ENCODE measurements at places on chromosomes 16 and 17. TPM values are rescaled to one million over a fixed set of nuclear protein-coding genes. Genes with fewer than 3 reads are reported as not detected.

The GRAPL gene
- total RNA-seq = 41.5 TPM

The VMO1 gene
- 0.82 TPM for total RNA-seq

The ABCC3 gene
- not detected for total RNA-seq

The BBS2 gene
- total RNA-seq = 80.1 TPM

The BAHCC1 gene
- total RNA-seq = 0.33 TPM

The CDRT15L2 gene
- not detected for total RNA-seq

The MYL4 gene
- total RNA-seq = not detected

The KRT14 gene
- total RNA-seq = not detected

The CMTM2 gene
- 0.26 TPM for total RNA-seq

The IGSF6 gene
- 0.56 TPM for total RNA-seq

The KRT32 gene
- total RNA-seq = not detected

The ACSM5 gene
- total RNA-seq = 0.28 TPM

The CCDC40 gene
- 0.70 TPM for total RNA-seq

The NLRC3 gene
- total RNA-seq = 160 TPM

The SOCS1 gene
- 49.2 TPM for total RNA-seq

DNA sequence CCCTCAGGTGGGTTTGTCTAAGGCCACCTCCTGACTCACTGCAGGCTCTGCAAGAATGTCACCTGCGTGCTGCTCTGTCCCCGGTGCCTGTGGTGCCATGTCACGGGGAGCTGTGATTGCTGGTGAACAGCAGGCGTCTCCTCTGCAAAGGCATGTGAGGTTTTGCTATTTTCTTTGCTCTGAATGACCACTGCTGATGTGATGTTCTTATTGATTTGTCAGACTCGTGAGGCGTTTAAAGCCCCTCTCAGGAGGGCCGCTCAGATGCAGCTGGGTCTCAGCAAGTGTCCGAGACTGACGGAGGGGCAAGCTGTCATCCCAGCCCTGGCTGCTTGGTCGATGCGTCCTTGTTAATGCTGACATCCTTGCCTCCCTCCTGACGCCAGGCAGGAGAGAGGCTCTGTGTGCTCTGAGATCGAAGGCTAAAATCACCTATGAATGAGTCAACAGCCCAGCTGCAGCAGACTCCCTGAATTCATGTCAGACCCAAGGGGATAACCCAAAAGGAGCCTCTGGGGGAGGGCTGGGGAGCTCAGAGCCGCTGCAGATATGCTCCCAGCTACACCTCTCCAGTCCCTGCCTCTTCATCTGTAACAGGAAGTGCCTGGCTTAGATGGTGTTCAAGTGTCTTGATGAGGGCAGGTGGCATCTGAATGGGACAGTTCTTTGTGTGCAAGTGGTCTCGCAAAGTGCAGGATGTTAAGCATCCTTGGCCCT, 11.8 kb upstream of the PEMT start:
- H3K4me3 ChIP-seq = no peak overlapping the region
- no peaks in the 10 kb centered on the region for H3K36me3 ChIP-seq
- no peak overlapping the region for H3K27ac ChIP-seq
- no peaks in the 10 kb centered on the region for H3K4me1 ChIP-seq

GRCh38 chr17:57874058-57874419, 24.2 kb upstream of the MRPS23 start:
- no peaks in the 10 kb centered on the region for H3K27me3 ChIP-seq
- DNase-seq = no peak
- H3K4me3 ChIP-seq = peak overlapping the region; percentile 17
- H3K27ac ChIP-seq = no peak overlapping the region
- H3K36me3 ChIP-seq = no peaks in the 10 kb centered on the region
- peaks cover 4% of the 10 kb centered on the region for H3K4me1 ChIP-seq

GRCh38 chr16:21646721-21647561, 5.5 kb downstream of the IGSF6 start:
- peak overlapping the region; percentile 88 for H3K27ac ChIP-seq
- H3K4me3 ChIP-seq = peak overlapping the region; percentile 10
- H3K27me3 ChIP-seq = no peaks in the 10 kb centered on the region
- no peaks in the 10 kb centered on the region for H3K36me3 ChIP-seq
- peak; percentile 50 for DNase-seq

DNA sequence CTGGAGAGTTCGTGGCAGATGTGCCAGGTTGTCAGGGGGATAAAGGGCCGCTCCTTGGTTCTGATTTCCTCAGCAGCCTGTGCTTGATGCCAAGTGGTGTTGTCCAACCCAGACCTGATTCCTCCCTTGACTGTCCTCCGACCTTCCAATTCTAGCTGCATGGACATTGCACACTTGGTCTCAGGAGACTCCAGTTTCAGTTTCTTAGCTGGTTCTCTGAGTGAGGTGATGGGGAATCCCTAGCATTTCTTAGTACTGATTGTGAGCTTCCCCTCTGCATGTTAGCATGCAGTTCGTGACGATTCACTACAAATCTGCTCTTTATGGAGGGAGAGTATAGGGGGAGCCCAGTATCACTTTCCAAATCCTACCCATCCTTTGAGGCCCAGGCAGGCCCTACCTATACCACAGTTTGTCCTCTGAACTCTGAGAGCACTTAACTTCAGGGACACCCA, 12.4 kb upstream of the CCR7 start:
- peak overlapping the region; percentile 54 for H3K27ac ChIP-seq
- H3K36me3 ChIP-seq = no peaks in the 10 kb centered on the region
- DNase-seq = no peak
- H3K27me3 ChIP-seq = no peaks in the 10 kb centered on the region
- H3K4me1 ChIP-seq = peaks cover 39% of the 10 kb centered on the region
- no peak overlapping the region for H3K4me3 ChIP-seq

GRCh38 chr16:23562505-23562904, 5.0 kb downstream of the UBFD1 start:
- DNase-seq = no peak
- H3K4me1 ChIP-seq = peaks cover 6% of the 10 kb centered on the region
- H3K27me3 ChIP-seq = no peaks in the 10 kb centered on the region

- no peak overlapping the region for H3K27ac ChIP-seq
- no peak overlapping the region for H3K4me3 ChIP-seq
- no peaks in the 10 kb centered on the region for H3K27me3 ChIP-seq
- H3K36me3 ChIP-seq = no peaks in the 10 kb centered on the region
These were observed 144.7 kb upstream of the TBX2 start for GRCh38 chr17:61254904-61255303.

DNA sequence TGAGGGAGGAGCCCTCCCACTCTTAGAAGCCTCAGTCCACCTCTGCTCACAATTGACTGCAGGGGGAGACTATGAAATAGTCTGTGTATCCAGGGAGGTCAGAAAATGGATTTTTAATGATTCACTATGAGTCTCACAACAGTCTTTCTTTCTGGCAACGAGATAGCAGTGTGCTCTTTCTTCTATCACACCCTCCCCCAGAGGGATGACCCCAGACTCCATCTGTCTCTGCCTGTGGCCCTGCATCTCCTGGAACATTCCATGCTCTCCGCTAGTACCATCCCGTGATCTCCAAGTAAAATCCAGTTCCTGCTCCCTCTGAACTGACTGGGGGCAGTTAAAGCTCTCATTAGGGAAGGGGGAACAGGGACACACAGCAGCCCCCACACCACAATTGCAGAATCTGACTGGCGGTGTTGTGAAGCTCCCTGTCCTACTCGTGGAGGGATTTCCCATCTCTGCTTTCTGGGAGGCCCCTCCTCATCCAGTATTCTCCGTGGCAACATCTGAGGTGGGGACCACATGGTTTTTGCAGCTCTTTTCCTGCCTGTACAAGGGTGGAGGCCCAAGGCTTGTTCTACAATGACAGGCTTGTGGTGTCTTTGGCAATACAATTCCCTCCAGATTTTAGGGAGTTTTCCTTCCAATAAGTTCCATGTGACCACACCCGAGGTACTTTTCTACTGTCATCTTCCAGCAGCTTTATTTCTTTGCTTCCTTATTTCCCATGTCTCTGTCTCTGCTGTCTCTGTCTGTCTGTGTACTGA, 19.4 kb downstream of the NATD1 start:
- no peak overlapping the region for H3K4me3 ChIP-seq
- no peak for DNase-seq
- no peak overlapping the region for H3K27ac ChIP-seq
- no peaks in the 10 kb centered on the region for H3K36me3 ChIP-seq
- no peaks in the 10 kb centered on the region for H3K27me3 ChIP-seq
- H3K4me1 ChIP-seq = no peaks in the 10 kb centered on the region

DNA sequence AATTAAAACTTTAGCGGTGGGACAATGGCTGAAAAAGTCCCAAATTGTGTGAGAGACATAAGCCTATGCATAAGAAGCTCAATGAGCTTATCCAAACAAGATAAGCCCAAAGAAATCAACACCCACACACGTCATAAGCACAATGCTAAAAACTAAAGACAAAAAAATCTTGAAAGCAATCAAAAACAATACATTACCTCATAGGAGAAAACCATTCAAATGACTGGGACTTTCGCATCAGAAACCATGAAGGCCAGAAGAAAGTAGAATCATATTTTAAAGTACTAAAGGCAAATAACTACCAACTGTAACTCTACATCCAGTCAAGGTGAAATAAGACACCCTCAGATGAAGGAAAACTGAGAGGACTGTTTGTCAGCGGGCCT, 50.2 kb downstream of the ZCCHC14 start:
- H3K4me3 ChIP-seq = no peak overlapping the region
- H3K27ac ChIP-seq = no peak overlapping the region
- H3K27me3 ChIP-seq = no peaks in the 10 kb centered on the region
- H3K36me3 ChIP-seq = no peaks in the 10 kb centered on the region
- no peaks in the 10 kb centered on the region for H3K4me1 ChIP-seq

DNA sequence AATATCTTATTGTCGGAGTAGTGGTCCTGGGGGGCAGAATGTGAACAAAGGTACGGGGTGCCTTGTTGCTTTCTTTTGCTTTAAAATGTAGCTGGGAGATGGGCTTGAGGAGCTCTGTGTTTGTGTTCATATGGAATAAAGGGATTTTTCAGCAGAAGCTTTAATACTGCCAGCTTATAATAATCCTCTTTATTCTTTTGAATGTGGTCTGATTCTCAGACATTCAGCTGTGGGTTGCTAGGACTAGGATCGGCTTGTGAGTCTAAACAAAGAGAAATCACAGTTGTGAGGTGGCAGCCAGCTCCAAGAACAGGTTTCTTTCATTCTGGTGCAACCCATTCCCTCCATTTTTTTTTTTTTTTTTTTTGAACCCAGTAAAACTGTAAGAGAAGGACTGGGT, 7.2 kb downstream of the MRPL58 start:
- H3K36me3 ChIP-seq = peaks cover 5% of the 10 kb centered on the region
- no peaks in the 10 kb centered on the region for H3K27me3 ChIP-seq
- H3K4me3 ChIP-seq = no peak overlapping the region
- DNase-seq = no peak
- H3K27ac ChIP-seq = no peak overlapping the region

- no peak overlapping the region for H3K4me3 ChIP-seq
- H3K36me3 ChIP-seq = no peaks in the 10 kb centered on the region
- DNase-seq = no peak
These were observed 45.7 kb upstream of the SIAH1 start for GRCh38 chr16:48430890-48431289.

- no peak overlapping the region for H3K27ac ChIP-seq
- H3K36me3 ChIP-seq = peaks cover 5% of the 10 kb centered on the region
- no peak for DNase-seq
- no peak overlapping the region for H3K4me3 ChIP-seq
These were observed 6.9 kb downstream of the MRM1 start for GRCh38 chr17:36608280-36608679.

DNA sequence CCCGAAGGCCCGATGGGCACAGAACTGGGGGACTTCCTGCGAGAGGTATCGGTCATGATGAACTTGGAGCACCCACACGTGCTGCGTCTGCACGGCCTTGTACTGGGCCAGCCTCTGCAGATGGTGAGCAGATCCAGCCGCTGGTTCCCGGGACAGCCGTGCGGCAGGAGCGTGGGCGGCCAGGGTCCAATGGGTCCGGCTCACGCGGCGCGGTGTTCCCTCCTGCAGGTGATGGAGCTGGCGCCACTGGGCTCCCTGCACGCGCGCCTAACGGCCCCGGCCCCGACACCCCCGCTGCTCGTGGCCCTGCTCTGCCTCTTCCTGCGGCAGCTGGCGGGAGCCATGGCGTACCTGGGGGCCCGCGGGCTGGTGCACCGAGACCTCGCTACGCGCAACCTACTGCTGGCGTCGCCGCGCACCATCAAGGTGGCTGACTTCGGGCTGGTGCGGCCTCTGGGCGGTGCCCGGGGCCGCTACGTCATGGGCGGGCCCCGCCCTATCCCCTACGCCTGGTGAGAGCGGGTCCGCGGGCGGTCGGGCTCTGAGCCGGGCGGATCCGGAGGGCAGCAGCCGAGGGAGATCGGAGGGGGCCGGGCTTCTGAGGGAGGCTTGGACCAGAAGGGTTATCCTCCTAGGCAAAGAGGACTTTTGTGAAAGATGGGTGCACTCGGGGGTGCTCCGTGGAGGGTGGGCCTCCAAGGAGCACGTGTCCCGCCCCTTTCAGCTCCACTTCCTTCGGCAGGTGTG, 3.0 kb downstream of the TNK1 start:
- H3K27ac ChIP-seq = peak overlapping the region; percentile 69
- peaks cover 39% of the 10 kb centered on the region for H3K27me3 ChIP-seq
- H3K4me1 ChIP-seq = no peaks in the 10 kb centered on the region
- H3K36me3 ChIP-seq = peaks cover 5% of the 10 kb centered on the region
- DNase-seq = peak; percentile 72

GRCh38 chr17:13541032-13541480, 60.7 kb downstream of the HS3ST3A1 start:
- H3K27me3 ChIP-seq = no peaks in the 10 kb centered on the region
- no peak for DNase-seq
- H3K36me3 ChIP-seq = no peaks in the 10 kb centered on the region
- H3K4me3 ChIP-seq = no peak overlapping the region
- H3K4me1 ChIP-seq = no peaks in the 10 kb centered on the region
- no peak overlapping the region for H3K27ac ChIP-seq

GRCh38 chr16:84567286-84567962, 50.5 kb downstream of the COTL1 start:
- peaks cover 33% of the 10 kb centered on the region for H3K4me1 ChIP-seq
- H3K27me3 ChIP-seq = no peaks in the 10 kb centered on the region
- no peak overlapping the region for H3K27ac ChIP-seq
- H3K4me3 ChIP-seq = no peak overlapping the region

GRCh38 chr17:47884905-47885730, 10.9 kb upstream of the SP2 start:
- H3K36me3 ChIP-seq = no peaks in the 10 kb centered on the region
- no peak overlapping the region for H3K27ac ChIP-seq
- peak; percentile 14 for DNase-seq

GRCh38 chr17:81546906-81547613, 5.1 kb downstream of the FAAP100 start:
- peaks cover 42% of the 10 kb centered on the region for H3K36me3 ChIP-seq
- H3K27me3 ChIP-seq = no peaks in the 10 kb centered on the region
- H3K27ac ChIP-seq = no peak overlapping the region
- H3K4me1 ChIP-seq = peaks cover 19% of the 10 kb centered on the region

DNA sequence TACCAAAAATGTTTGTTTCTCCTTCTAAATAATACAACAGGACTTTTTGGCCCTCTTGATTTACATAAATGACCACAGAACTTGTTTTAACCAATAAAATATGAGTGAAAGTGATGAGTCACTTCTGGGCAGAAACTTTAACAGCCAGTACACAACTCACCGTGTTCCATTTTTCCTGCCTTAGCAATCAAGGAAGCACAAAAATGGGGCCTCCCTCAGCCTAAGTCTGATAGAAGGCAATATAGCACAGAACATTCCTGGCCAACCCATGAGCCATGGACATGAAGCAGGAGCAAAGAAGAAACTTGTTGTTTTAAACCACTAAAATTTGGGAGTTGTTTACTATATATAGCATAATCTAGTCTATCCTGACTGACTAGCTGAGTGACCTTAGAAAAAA, 61.1 kb upstream of the MTMR4 start:
- no peak overlapping the region for H3K27ac ChIP-seq
- no peaks in the 10 kb centered on the region for H3K27me3 ChIP-seq
- H3K4me1 ChIP-seq = no peaks in the 10 kb centered on the region
- no peak for DNase-seq
